ENCODE measurements at places on chromosomes 4 and X. TPM values are rescaled to one million over a fixed set of nuclear protein-coding genes. Genes with fewer than 3 reads are reported as not detected.

DNA sequence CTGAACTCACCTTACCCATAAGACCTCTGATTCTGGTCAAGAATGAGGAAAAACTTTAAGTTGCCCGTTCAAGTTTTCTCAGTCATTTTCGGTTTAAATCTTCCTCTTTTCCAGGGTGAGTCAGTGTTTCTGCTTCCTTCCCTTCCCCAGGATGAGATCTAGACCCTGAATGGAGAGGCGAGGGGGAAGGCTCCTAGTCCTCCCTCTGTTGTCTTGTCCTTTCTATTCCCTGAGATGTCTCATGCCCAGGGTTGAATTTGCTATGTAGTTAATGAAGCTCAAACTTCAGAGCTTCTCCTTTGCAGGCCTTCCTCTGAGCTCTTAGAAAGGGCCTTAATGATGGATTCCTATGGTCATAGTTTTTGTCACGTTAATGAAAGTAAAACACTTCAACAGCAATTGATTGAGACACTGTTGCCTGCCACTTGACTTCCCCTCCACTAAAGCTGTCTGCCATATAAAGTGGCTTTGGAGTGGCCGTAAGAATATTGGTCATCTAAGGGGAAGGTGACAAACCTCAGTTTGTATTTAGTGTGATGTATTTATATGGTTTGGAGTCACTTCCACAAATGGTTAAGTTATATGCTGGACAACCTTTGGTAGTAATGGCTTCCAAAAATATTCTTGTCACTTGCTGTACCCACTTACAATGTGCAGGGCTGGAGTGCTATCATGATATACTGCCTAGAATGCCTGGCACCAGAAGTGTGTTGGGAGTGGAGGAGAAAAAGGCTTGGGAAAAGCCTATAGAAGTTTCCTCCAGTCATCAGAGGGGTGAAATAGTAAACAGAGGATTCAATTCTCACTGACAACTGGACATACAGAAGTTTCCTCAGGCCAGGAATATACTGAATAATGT is 24.3 kb upstream of the GPRIN3 start:
- no peak for DNase-seq

DNA sequence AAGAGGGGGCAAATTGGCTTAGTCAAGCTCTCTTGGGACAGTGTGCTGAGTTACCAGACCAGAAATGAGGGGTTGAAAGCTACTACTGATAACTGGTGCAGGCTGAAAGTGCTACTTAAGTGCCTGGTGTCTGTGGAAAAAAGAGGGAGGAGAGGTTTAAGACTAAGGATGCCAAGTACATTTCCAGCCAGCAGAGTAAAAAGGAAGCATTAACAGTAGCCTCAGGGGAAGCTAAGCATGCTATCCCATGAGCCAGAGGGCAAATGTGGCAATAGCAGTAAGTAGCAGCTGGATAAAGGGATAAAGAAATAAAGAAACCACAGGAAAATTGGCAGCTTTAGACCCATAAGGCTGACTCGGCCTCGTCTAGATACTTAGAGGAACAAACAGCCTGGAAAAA is 196.3 kb upstream of the MAB21L2 start:
- DNase-seq, result no peak

DNA sequence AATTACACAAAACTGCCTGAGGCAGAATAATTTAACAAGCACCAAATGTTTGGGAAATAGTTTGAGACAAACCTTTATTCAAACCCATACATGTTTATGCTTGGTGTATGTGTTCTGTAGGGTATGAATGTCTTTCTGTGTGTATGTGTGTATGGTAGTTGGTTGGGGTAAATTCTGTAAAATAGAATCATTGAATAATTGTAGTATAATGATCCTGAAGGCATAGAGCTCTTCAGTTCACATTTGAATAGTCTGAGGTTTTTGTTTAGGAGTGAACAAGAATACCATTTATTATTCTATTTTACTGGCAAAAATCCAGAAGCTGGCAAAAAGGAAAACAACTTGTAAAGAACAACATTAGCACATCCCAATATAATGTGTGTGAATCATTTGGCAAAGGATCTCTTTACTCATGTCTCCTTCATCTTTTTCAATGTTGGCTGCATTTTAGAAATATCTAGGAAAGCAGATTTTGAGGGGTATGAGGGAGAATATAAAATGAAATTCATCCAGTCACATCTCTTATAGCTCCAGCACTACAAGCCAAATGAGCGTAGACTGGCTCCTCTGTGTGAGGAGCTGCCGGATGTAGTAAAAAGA is 360.0 kb downstream of the CHIC1 start:
- DNase-seq, result no peak

The XK gene
- 3.6 TPM for polyA plus RNA-seq

The USP17L26 gene
- polyA plus RNA-seq, result not detected

The RASSF6 gene
- 7.3 TPM for polyA plus RNA-seq

DNA sequence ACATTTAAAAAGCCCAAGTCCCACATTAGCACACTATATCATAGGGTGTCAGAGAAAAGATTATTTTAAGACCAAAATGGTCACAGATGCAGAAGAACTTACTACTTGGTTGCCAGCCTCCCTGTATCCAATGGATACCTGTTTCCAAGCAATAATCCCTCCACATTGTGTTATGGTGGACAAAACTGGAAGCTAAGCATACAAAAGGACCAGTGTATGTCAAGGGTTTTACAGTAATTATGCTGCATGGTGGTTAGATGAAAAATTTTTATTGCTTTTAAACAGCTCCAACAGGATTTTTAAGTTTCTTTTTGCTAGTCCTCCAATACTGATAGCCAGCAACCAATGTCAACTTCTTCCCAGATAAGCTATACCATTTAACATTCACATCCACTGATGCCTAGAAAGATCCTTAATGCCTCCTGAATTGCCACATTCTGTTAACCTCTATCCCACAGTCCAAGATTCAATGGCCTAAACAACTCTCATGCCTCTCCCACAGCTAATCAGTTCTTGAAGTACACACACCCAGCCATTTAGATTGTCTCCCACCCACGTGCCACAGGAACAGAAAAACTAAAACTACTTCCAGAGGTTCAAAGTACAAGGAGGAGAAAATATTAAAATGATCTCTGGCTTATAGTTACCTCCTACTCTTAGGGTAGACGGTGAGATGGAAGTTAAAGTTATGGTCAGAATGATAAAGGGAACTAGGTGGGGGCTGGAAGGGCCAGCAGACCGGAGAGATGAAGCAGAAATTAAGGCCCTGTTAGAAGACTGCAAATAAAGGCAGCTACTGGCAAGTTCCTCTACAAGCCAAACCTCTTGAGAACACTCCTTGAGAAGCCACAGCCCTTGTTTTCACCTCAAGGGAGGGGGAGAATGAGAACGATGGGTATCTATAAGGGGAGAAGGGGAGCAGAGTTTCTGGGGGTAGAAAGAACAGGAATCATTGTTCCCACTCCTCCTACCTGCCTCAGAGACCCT is 5.5 kb downstream of the MED14 start:
- DNase-seq, result no peak

The MAGEB1 gene
- polyA plus RNA-seq, result not detected

GRCh38 chrX:131830400-131831184 is 192.5 kb upstream of the STK26 start:
- DNase-seq, result peak; percentile 28

The DMP1 gene
- not detected for polyA plus RNA-seq

DNA sequence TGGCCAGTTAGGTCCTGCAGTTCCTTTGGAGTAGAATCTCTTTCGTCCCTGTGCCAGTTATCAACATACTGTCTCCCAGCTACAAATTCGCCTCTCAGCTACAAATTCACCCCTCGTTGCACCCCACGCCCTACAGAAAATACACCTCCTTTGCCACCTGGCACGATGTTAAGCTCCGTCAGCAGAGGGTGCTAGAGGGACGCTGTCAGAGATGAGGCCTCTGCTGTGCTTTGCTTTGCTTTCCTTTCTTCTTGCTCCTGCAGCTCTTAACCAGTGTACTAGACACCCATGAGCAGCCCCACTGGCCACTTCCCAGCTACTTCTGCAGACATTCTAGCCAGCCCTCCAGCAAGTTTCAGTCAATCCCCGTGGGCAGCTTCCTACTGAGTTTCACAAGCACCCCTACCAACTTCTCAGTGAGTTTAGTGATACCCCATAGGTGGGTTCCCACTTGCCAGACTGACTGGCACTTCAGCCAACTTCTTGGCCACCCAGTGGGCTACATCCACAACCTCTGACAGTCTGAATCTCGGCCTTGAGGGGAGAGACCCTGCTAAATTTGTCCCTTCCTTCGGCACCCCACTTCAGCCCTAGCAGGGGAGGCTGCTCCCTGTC is 21.8 kb downstream of the HAUS3 start:
- peak; percentile 44 for DNase-seq

DNA sequence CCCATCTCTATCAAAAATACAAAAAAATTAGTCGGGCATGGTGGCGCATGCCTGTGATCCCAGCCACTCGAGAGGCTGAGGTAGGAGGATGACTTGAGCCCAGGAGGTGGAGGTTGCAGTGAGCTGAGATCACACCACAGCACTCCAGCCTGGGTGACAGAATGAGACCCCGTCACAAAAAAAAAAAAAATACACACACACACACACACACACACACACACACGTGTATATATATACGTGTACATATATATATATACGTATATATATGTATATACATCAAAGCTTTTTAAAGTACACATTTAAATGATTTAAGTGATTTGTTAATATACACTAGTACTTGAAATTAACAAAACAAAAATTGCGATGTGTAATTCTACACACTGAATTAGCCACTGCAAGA is 6.0 kb downstream of the FBXW7 start:
- DNase-seq, result no peak

- DNase-seq, result no peak
Measured at GRCh38 chr4:73674451-73674919, 54.2 kb upstream of the RASSF6 start.
